ENCODE measurements at places on chromosomes 6 and 20.
A peak's percentile ranks its signal among the peaks of the same experiment; 100 is the strongest.

GRCh38 chr6:87697581-87698546 lies 4.2 kb downstream of the AKIRIN2 start:
- no peak for DNase-seq

GRCh38 chr6:5248302-5249098 lies 12.2 kb downstream of the LYRM4 start:
- DNase-seq, result no peak

GRCh38 chr20:54397292-54398140 lies 77.9 kb upstream of the DOK5 start:
- no peak for DNase-seq

- peak; percentile 78 for DNase-seq
Observed at GRCh38 chr6:10837009-10837621, 1.2 kb downstream of the MAK start.

GRCh38 chr6:43489277-43490072 lies 12.1 kb downstream of the TJAP1 start:
- DNase-seq, result no peak

DNA sequence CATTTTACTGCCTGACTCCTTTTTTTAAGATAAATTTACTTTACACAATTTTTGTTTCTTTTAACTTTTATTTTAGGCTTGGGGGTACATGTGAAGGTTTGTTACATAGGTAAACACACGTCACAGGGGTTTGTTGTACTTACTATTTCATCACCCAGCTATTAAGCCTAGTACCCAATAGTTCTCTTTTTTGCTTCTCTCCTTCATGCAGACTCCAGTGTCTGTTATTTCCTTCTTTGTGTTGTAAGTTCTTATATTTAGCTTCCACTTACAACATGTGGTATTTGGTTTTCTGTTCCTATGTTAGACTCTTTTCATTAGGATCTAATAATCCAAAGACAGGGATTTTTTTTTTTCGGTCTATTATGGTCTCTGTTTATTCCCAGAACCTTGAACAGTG lies 83.5 kb upstream of the CCN6 start:
- no peak for DNase-seq

GRCh38 chr6:18931086-18931485 lies 543.9 kb downstream of the RNF144B start:
- DNase-seq, result no peak

GRCh38 chr20:61435184-61435822 lies 183.2 kb downstream of the CDH4 start:
- DNase-seq, result no peak

- no peak for DNase-seq
Observed at GRCh38 chr6:139515511-139515910, 141.1 kb upstream of the CITED2 start.

Data from WERI-Rb-1 (cell line).